ENCODE measurements at places on chromosomes 6 and 20. TPM values are rescaled to one million over a fixed set of nuclear protein-coding genes. Genes with fewer than 3 reads are reported as not detected.

ZSCAN16 gene
- 2.3 TPM for total RNA-seq

TRAPPC3L gene
- total RNA-seq = not detected

FKBP1C gene
- 0.13 TPM for total RNA-seq

CST5 gene
- total RNA-seq = not detected
